ENCODE measurements at places on chromosomes 5 and 9. TPM values are rescaled to one million over a fixed set of nuclear protein-coding genes. Genes with fewer than 3 reads are reported as not detected.

Gene CSF1R
- total RNA-seq: not detected

Gene KIF20A
- 2.8 TPM for total RNA-seq

Gene RMRP
- 3,603 TPM for total RNA-seq

Gene NEUROG1
- total RNA-seq: not detected
